ENCODE measurements at places on chromosomes 3 and 15.

DNA sequence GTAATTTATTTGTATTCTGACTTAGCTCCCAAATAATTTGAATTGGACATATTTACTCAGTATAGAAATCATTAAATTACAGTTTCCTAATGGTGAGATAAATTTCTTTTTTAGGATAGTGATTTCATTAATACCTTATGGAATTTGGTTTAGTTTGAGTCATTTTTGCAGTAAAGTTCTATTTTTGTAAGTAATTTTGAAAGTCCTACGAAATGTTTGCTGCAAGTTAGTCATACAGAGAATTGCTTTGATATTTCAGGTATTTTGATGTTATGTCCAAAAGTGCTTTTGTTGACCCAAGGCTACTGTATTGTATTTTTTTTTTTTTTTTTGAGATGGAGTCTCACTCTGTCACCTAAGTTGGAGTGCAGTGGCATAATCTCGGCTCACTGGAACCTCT lies 41.7 kb downstream of the TCF12 start:
- no peak for DNase-seq

- no peak for DNase-seq
Measured at GRCh38 chr3:114896978-114897377, 250.1 kb downstream of the ZBTB20 start.

- no peak for DNase-seq
Measured at GRCh38 chr3:51999846-52000245, 4.2 kb upstream of the RPL29 start.

DNA sequence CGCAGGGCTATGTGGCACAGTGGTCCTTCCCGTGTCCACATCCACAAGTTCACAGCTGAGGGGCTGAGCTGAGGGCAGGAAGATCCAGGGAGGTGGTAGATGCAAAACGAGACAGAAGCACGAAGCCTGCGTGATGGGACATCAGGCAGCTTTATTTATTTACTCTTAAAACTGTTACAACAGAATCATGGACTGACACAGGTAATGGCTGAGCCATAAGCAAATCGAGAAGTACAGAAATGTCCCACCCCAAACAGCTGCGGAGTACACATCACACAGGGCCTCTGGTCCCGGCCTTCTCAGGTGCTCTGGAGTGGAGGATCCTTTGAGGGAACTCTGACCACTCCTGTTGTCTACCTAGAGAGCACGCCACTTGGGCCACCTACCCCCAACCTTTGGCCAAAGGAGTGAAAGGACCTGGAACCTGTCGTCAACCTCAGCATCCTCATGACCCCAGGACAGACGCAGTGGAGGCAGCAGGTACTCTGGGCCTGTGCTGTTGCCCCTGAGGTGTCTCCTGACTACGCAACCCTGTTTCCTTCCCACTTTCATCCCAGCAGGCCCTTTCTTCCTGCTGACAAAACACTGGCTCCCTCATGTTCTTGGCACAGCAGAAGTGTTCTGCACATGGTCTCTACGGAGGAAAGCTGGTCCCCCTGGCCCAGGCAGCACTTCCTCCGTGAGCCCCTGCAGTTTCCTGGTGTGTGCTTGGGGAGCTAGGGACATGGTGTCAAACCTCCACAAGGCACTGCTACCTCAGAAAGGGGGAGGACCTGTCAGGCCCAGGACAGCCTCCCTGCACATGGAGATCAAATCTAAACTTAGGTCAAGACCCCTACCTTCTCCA lies 47.8 kb downstream of the DHX30 start:
- DNase-seq: no peak

GRCh38 chr3:149003653-149004305 lies 12.4 kb downstream of the GYG1 start:
- no peak for DNase-seq

- no peak for DNase-seq
Measured at GRCh38 chr3:43180027-43180426, 74.1 kb upstream of the POMGNT2 start.

- DNase-seq: no peak
Measured at GRCh38 chr3:195249858-195250464, 21.0 kb downstream of the XXYLT1 start.

GRCh38 chr15:38059665-38060064 lies 125.2 kb downstream of the TMCO5A start:
- no peak for DNase-seq

DNA sequence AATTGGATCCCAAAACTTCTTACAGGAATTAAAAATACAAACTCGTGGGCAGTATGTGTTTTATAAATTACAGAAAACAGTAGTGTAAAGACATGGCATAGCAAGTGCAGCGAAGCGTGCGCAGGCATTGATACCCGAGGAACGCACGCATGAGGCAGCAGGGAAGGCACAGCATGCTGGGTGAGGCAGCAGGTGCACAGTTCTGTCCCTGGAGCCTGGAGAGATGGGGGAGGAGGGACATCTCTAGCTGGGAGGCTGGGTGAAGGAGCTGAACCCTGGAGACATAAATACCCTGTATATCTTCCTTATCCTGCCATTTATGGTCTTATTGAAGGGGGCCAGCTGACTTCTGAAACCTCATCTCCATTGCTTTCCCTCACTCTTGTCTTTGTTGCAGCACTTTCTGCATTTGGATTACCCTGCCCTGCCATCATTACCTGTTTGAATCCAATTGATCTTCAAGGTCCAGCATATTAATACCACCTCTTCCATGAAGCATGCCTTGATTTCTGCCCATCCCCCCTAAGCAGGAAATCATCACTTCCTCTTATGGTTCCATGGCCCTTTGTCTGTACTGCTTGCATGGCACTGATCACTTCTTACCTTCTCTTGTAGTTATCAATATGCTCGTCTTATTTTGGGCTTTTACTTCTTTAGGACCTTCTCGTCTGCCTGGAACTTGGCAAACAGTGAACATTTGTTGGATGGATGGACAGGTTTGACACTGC lies 20.5 kb downstream of the LPP start:
- no peak for DNase-seq

DNA sequence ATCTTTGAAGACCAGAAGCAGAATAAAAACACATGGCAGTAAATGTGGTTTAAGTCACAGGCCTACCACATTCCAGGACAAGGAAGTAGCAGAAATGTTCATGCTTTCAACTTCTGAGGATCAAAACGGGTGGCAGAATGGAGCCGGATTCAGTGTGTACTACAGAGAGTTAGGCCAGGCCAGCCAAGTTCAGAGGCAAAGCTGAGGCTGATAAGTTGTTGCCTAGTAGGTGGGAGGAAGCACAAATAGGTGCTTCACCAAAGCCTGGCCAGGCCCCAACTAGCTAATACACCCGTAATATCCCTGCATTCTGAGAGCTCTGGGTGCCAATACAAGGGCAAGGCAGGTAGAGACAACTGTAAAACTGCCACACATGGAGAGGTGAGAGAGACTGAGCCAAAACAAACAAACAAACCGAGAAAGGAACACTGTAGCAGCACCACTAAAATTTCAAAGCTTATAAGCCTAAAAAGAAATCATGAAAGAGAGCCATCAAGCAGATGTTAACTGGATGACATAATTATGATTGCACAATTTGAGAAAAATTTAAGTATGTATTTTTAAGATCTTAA lies 156.4 kb upstream of the CBLB start:
- DNase-seq: no peak

DNA sequence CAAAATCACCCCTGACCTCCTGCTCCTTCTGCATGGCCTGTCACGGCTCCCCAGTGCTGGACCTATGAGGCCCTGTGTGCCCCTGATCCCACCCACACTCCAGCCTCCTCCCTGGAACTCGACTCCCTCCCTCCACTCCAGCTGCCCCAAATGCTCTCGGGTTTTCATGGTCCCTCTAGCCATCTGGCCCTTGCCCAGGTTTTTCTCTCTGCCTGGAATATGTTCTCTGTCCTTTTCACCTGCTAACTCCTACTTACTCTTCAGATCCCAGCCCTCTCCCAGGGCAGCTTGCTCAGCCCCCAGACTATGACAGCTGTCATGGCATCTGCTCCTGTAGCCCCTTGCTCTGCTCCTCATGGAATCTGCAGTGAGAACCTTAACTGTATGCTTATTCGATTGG lies 30.3 kb downstream of the DUSP7 start:
- DNase-seq: no peak

DNA sequence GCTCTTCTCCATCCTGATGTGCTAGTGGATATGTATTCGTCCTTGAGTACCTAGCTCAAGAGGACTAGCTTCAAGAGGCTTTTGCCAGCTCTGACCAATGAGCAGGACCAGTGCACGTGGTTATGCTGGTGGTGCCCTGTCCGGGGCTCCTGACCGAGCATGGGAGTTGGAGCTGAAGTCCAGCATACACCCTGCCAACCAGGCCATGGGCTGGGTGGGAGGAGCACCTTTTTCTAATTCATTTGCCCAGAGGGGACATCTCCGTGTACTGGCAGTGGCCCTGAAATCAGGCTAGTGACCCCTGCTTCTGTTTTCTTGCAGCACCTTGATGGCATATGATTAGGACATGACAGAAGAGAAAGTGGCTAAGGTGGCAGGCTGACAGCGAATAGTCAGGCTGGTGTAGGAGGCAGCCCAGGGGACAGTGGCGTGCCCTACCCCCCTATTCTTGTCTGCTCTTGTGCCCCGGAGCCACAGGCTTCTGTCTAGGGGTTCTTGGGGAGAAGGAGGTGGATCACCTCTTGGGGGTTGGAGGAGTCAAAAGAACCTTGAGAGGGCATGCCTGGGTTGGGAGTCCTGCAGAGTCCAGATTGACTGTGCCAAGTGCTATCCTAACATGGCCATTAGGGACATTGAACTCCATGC lies 16.5 kb downstream of the PODXL2 start:
- no peak for DNase-seq

DNA sequence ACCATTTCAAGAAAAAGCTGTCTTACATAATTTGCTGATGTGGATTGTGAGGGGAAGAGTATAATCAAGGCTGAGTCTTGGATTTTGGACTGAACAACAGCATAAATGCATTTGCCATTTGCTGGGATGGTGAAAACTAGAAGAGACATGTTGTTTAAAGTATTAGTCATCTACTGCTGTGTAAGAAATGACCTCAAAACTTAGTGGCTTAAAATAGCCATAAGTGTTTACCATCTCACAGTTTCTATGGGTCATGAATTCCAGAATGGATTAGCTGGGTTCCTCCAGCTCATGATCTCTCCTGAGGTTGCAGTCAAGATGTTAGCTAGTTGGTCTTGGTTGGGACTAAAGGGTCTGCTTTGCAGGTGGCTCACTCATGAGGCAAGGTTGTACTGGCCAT lies 66.2 kb downstream of the SCN11A start:
- DNase-seq: no peak

DNA sequence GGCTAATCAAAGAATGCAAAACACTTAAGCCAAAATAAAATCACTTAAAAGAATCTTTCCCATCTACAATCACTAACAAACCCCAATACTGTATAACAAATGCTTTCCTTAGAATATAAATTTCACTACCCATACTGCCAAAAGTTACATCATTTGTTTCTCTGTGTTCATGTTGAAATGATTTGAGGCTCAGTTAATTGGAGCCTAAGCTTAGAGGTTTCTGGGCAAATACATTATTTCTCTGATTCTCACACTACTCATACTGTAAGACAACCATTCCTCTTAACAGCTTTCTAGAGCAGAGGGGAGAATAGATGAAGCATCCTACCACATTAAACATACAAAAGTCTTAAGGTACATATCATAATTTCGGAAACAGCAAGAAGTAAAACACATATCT lies 2.1 kb downstream of the RIOX2 start:
- DNase-seq: no peak

DNA sequence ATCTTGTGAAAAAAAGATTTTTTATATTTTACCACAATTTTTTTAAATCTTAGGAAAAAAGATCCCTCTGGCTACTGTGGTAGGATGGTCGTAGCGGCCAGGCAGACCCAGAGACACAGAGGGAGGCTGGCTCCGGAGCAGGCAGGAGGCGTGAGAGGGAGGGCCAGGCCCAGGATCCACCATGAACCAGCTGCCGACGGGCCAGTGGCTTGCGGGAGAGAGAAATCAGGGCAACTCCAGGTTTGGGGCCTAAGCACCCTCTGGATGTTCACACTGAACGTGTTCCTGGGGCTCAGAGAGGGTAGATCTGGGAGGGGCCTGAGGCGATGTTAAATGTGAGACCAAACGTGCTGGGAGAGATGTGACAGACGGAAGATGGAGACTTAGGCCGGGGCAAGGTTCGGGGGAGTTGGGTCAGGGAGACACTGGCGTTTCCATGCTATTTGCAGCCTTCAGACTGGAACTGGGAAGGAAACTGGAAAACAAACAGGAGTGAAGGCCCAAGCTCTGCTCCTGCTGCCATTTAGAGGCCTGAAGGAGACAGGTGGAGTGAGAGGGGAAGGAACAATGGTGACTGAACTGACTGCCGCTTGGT lies 1.6 kb upstream of the VILL start:
- no peak for DNase-seq

DNA sequence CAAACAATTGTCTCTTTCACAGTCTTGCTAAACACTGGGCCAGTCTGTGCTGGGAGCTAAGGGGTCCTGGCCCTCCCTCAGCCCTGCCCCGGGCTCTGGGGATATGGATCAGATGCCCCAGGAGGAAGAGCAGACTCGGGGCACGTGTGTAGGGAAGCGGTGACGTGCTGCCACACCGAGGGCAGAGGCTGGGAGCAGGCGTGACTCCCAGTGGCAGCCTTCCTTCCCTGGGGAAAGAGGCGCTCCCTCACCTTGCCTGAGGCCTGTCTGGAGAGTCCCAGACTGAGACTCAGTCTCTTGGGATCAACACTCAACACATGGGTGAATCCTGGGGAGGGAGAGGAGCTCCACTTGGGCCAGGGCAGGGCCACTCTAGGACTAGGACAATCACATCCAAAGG lies 54.1 kb upstream of the GRIP2 start:
- DNase-seq: no peak

- no peak for DNase-seq
Measured at GRCh38 chr3:55069950-55070349, 142.1 kb upstream of the LRTM1 start.

DNA sequence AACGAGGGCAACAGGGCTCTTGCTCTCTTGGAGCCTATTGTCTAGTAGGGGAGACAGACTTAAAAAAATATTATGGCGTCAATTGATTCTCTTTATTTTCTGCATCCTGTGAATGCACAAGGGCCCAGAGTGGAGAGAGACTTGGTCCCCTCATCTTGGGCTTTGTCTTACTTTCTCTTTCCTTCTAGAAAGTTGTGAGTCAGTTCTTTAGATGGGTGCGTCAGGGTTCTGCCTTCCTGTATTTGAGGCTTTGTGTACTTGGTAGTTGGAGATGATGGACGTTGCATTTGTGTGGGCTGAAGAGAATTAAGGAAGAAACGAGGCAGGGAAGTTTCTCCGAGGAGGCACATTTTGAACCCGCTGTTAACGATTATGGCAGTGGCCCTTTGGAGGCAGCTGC lies 52.9 kb downstream of the CACNA1D start:
- DNase-seq: no peak

DNA sequence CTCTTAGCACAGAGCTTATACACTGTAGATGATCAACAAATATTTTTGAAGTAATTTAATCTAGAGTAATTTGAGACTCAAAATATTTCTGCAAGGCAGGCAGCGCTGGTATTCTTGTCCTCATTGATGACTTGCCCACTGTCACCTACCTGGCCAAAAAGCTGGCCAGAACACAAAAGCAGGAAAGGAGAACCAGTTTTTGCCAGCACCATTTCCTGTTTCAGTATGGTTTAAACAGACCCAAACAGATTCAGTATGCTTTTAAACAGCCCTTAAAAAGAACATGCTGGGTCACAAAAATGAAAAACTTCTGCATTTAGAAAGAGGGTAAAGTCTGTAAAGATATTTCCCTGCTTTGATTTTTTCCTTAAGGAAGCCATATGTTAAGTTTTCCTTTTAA lies 42.3 kb upstream of the ZNF280D start:
- DNase-seq: no peak
